Activated CD4-positive, alpha-beta T cell treated with anti-CD3 and anti-CD28 coated beads, Interleukin-2, amount 50 U/mL, for 1 hour (primary cell): ENCODE measurements at places on chromosomes 2 and 18.
A peak's percentile ranks its signal among the peaks of the same experiment; 100 is the strongest.

GRCh38 chr2:205650450-205650849 is 31.9 kb upstream of the NRP2 start:
- DNase-seq: no peak

GRCh38 chr2:43226955-43227829 is 786 bp upstream of the ZFP36L2 start:
- DNase-seq: peak; percentile 60

- DNase-seq: no peak
These were observed 842.4 kb downstream of the TDRD15 start for GRCh38 chr2:21966139-21966538.

DNA sequence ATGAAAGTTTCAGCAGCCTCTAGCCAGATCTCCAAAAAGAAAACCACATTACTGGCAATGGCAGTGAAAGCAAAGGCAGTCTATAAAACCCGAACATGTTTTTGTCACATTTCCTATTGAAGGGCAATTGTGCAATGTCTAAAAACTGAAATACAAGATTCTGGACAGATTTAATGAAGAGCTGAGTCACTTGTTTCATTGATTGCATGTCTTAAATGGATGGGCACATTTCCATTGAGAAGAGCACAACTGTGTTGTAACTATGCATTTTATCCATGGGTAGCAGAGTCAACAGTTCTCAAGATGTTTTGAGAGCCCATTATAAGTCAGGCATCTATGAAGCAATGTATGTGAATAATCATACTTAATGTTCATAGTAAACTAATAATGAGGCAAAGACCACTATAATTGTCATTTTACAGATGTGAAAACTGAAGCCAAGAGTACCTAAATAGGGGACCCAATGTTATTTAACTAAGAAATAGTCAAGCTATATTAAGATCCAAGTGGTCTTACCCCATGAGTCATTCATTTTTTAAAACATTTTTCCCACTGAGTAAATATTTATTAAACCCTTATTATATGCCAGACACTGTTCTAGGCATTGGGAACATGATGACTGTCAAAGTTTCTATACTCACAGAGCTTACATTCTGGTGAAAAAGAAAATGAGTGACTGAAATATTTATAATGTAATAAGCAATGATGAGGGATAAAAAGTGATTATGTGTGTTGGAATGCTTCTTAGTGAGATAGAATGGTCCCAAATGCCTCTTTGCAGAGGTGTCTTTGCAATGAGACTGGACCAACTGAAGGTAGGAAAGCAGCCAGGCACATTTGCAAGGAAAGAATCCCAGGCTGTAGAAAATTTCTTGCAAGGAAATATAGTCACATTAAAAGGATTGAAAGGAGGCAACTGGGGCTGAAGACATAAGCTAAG is 818.9 kb upstream of the ACVR2A start:
- no peak for DNase-seq

- no peak for DNase-seq
These were observed 248.8 kb downstream of the NRXN1 start for GRCh38 chr2:50783111-50783510.

- no peak for DNase-seq
These were observed 62.5 kb downstream of the LHCGR start for GRCh38 chr2:48693066-48693465.

- no peak for DNase-seq
These were observed 91.9 kb upstream of the TPO start for GRCh38 chr2:1321321-1321720.

DNA sequence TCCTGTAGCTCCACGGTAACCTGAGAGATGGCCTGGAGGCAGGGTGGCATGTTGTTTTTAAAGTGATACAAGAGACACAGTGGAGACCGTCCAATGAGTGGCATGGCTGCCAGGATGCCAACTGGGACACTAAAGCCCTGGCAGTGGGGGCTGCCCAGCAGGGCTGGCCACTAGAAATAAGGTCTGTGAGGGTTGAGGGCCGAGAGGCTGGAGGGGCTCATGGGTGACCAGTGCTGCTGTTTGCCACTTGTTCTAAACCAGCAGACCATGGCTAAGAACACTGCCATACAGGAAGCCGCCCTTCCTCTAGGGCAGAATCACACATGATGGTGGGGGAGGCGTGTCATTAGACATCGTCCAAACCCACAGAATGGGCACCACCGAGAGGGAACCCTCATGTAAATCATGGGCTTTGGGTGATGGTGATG is 71.9 kb downstream of the ALPK2 start:
- no peak for DNase-seq

DNA sequence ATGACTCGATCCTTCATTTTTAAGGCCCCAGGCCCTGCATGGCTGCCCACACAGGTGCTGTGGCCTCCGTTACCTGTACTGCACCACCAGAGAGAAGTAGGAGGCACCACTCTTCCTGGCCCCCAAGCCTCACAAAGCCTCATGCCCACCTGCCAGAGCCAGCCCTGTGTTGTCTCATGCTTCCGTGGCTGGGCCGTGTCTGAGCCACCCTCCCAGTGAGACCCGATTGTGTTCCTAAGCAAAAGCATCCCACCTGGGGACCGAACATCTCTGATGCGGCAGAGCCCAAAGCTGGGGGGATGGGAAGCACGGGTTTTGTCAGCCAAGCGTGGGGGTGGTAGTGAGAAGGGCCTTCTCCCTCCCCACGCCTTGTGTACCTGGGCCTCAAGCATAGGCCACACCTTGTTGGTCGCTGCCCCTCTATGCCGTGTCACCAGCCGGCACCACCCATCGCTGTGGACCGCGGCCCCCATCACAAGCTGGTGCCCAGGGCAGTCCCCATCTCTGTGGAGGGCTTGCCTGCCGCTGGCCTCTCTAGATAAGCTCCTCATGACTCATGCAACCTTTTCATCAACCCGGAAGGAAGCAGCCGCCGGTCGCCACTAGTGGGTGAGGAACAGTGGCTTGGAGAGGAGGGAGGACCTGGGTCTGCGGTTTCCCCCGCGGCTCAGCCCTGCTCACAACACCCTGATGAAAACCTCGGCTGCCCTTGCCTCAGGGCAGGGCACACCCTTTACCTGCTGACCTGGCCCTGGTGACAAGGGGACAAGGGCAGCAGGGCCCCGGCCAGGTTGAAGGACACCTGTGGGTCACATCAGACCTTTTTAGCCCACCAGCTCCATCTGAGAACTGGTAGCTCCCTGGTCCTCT is 2.7 kb upstream of the RNPEPL1 start:
- DNase-seq: peak; percentile 90

DNA sequence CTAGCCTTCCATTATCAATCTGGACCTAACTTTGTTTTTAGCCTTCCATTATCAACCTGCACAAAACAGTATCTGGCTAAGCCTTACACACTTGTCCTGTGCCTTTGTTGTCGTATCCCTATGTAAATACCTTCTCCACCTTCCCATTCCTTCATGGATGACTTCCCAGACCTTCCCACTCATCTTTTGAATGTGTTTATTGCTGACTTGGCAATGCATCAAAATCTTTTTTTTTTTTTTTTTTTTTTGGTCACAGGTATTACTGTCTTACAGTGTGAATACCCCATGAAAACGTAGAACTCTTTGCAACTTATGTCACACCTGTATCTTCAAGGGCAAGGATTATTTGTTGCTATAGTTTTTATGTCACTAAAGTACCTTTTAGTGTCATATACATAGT is 25.7 kb downstream of the RPE start:
- no peak for DNase-seq
